ENCODE measurements at places on chromosomes 16 and 17.
A peak's percentile ranks its signal among the peaks of the same experiment; 100 is the strongest.

GRCh38 chr17:2347805-2348685, 10.7 kb downstream of the SGSM2 start:
- no peak for DNase-seq

DNA sequence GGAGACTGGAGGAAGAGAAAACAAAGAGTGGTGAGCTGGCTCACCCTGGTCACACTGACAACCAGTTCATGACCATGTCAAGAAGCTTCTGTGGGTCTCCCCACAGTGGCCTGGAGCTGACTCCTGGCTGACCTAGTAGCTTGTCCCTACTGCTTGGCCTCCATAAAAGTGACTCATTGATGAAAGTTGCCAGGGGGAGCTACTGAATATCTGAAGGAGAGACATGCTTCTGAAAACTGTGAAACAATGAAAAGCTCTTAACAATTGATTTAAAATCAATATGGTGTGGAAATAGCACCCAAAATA, 22.0 kb downstream of the SMPD3 start:
- no peak for DNase-seq

- DNase-seq: no peak
Observed at GRCh38 chr17:17122781-17123483, 80.7 kb downstream of the MPRIP start.

DNA sequence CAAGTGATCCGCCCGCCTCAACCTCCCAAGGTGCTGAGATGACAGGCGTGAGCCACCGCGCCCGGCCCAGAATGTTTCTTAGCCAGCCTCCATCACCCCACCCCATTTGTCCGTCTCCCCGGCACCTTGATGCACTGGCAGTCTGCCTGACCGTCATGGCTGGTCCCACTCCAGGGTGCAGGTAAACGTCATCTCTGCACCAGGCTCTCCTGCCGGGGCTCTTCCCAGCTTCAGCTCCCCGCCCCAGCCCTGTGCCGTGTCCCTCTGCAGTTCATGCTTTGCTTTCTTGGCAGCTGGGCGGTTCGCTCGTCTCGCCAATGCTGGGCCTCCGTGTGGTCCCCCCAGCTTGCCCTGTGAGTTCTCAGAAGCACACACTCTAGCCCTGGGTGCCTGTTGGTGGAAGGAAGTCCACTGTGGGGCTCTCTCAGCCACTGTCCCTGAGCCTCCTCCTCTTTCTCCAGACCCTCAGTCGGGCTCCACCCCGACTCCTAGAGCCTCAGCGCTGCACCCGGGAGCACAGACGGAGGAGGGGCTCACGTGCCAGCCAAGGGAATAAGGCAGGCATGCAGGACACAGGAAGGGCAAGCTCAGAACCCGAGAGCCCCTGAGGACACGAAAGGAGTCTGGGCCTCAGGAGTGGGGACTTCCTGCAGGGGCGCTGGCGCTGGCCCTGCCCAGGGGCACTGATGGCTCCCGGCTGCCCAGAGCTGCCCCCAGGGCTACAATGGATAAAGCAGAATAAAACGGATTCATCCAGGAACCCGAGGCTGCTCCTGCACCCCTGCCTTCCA, 12.0 kb downstream of the HS3ST6 start:
- no peak for DNase-seq

DNA sequence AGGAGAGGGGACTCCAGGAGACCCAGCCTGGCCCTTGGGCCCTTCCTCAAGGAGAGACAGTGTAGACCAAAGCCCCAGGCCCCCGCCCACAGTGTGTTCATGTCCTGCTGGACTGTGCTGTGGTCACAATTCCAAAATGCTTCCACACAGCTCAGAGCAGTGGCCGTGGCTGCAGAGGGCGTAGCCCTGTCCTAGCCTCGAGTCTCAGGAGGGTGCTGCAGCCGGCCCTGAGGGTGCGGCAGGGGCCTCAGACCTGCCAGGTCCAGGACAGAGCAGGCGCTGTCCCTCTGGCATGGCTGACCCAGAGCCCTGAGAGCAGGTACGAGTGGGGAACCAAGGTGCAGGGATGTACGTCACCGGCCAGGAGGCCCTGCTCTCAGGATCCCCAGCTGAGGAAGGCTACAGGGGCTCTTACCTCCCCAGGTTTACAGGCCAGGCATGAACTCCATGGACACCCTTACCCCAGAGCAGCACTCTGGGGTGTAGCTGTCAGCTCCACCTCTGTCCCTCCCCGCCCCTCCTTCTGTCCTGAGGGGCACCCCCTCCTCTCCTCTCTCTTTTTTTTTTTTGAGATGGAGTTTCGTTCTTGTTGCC, 7.3 kb downstream of the DBNDD1 start:
- no peak for DNase-seq

GRCh38 chr16:5944971-5945370, 847.4 kb upstream of the EEF2KMT start:
- DNase-seq: no peak

GRCh38 chr16:75062976-75063346, 53.6 kb downstream of the LDHD start:
- no peak for DNase-seq

- DNase-seq: no peak
Observed at GRCh38 chr17:76252040-76252954, 12.0 kb upstream of the RNF157 start.

DNA sequence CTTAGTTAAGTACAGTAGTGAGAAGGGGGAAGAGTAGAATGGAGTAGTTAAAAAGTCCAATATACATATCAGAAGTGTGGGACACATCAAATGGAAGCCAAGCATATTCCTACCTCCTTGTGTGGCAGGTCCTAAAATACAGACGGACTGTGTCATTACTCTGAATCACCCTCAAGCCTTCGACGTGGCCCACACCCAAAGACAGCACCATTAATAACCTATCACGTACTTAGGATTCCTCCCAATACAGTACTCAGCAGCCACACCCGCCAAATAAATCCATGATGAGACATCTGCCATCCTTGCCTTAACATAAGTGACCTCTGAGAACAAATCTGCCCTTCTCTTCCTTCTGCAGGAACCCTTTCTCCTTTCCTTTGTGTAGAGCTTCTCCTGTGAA, 38.9 kb downstream of the UBE2G1 start:
- DNase-seq: no peak

DNA sequence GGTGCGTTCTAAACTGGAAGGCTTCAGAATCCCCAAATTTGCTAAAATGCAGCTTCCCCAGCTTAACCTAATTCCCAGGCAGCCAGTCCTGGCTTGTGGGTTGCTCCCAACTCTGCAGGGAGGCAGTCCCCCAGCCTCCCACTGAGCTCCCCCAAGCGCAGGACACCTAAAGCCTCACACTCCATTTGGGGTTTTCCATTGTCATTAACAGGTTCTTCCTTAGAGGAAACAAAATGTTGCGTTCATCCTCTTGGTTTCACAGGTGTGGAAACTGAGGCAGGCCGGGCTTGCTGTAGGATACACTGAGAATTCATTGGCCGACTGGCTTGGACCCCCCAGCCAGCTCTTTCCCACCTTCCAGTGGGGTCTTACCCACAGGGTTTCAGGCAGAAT, 2.3 kb upstream of the TAC4 start:
- no peak for DNase-seq

- DNase-seq: no peak
Observed at GRCh38 chr17:55433029-55433628, 11.5 kb upstream of the MMD start.

GRCh38 chr17:36027761-36028160, 10.0 kb upstream of the CCL23 start:
- DNase-seq: no peak

- DNase-seq: no peak
Observed at GRCh38 chr17:13462673-13463124, 139.0 kb downstream of the HS3ST3A1 start.

GRCh38 chr16:50002190-50002589, 22.8 kb upstream of the CNEP1R1 start:
- DNase-seq: no peak

- DNase-seq: no peak
Observed at GRCh38 chr16:30785126-30786106, 1.6 kb downstream of the ZNF629 start.

- no peak for DNase-seq
Observed at GRCh38 chr16:49734331-49734730, 121.6 kb downstream of the ZNF423 start.

DNA sequence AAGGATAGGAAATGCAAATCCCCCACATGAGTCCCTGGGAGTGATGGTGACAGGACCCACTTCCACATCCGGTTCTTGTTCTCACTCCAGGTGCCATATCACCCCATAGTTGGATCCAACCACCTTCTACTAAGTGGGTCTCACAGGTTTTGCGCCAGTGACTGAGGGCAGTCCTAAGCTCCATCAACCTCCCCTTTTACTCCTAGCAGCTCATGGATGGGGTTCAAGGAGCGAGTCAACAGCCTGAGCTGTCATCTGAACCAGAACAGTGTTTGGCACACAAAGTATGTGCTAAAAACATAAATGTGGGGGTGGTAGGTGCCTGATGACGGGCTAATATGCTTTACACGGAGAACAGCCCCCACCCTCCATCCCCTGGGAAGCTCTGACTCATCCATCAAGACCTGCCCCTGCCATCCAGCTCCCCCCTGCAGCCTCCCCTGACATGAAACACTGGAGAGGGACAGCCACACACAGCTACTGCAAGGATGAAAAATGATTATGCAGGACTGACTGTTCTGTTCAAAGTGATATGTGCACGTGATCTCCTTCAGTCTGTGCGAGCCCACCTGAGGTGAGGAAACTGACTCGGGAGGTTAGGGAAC, 143.2 kb upstream of the CDH5 start:
- DNase-seq: no peak

GRCh38 chr16:22264786-22265185, 32.4 kb upstream of the POLR3E start:
- no peak for DNase-seq

DNA sequence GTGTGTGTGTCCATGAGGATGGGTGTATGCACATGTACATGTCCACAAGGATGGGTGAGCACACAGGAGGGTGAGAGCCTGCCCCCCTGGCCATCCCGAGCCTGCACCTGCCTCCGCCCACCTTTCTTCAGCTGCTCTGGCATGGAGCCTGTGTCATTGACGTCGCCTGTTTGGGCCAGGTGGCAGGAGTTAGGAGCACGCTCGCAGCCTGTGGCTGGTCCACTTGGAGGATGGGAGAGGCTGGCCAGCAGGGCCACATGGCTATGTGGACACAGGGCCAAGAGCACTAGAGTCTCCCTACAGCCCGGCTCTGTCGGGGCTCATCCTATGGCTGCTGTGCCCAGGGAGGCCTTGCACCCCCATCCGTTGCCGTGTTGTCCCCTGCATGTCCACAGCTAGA, 21.4 kb downstream of the BAHCC1 start:
- no peak for DNase-seq

DNA sequence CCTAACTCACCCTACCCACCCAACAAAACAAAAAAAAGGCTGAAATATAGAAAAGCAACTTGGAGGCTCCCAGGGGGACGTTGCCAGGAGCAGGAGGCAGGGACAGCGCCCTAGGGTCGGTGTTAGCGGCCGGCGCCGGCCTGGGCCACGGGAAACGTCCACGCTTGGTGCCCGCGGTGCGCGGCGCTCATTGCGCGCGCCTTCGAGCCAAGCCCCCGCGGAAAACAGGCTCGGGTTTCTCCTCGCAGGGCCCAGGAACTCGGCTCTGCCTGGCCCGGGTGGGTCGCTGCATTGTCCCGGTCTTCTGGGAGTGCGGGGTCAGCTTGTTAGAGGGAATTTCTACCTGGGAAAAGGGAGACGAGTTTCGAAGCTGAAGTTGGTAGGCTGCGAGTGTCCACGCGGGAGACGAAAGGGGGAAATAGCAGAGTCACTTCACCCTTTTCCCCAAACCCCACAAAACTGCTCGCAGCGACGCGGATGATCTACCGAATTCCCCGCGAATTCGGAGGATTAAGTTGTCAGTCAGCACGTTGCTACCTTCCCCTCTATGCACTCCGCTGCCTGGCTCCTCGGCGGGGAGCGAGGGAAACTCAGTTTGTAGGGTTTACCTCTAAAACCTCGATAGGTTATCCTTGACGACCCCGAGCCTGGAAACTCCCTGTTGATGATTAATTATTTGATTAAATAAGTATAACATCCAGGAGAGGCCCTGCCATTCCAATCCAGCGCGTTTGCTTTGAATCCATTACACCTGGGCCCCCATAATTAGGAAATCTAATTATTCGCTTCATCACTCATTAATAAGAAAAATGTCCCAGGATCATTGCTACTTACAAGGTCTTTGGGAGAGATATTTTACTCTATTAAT, 751 bp upstream of the FOXC2 start:
- no peak for DNase-seq

- peak; percentile 90 for DNase-seq
Observed at GRCh38 chr16:10385725-10386516, at the start of gene ATF7IP2. Gene ATF7IP2 (plus strand): TSS chr16:10386061. CDS start chr16:10430621, 44,560 bp downstream.

GRCh38 chr17:38317081-38317480, 20.1 kb downstream of the MRPL45 start:
- no peak for DNase-seq

GRCh38 chr17:27755706-27756466, 44.4 kb downstream of the NOS2 start:
- no peak for DNase-seq

DNA sequence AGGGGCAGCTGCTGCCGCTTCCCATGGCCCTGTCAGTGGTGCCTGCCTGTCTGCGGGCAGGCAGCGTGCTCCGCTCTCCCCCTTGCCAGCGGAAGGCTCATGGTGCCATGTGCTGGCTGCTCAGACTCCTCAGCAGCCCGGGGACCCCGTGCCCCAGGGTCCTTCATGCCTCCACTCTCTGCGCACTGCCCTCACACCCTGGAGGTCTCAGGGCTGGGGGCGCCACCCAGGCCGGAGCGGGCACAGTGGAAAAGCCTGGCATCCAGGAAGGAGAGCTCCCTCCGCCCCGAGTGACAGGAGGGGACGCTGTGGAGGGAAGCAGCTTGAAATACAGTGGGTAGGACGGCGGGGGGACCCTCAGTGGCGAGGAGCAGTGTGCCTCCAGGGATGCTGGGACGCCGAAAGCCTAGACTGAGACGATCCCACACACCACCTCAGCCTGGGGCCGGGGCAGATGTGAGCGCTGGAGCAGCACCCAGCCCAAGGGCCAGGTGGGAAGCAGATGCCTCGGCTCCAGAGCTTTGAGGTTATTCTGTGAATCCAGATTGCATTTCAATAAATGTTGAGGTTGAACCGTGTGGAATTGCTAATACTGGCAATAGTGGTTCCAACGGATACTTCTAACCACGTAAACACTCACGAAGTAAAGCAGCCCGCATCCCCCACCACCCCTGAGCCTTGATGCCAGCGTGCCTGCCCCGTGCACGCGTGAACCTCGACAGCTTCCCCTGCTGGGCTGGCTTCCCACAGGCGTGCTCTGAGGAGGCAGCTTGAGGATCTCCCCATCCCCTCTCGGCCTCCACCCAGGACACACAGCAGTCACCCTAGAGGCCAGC, 6.5 kb downstream of the TMEM204 start:
- no peak for DNase-seq

DNA sequence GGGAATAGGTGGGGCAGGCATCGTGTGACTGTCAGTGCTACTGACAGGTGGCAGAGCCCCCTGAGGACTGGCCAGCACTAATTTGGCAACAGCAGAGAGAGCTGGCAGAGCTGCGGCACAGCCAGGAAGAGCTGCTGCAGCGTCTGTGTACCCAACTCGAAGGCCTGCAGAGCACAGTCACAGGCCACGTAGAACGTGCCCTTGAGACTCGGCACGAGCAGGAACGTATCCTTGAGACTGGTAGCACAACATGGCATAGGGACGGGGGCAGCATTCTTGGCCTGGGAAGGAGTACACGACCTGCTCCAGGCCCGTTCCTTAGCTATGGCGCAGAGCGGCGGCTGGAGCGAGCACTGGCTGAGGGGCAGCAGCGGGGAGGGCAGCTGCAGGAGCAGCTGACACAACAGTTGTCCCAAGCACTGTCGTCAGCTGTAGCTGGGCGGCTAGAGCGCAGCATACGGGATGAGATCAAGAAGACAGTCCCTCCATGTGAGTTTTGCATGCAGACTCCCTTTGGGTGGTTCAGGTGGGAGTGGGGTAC, 3.0 kb upstream of the NRN1L start:
- DNase-seq: no peak
